Activated T-helper 2 cell treated with anti-CD3 and anti-CD28 coated beads, Interferon-gamma antibody, Interleukin-2, Interleukin-4, amounts not matched to agents 10 μg/mL and 5 μg/mL and 100 μg/mL, durations not matched to agents 14 hours and 24 hours and 36 hours (primary cell): ENCODE measurements at places on chromosomes 16 and 17. TPM values are rescaled to one million over a fixed set of nuclear protein-coding genes. Genes with fewer than 3 reads are reported as not detected.

MIF4GD gene
- total RNA-seq: 50.5 and 51.5 TPM in 2 replicates

TVP23A gene
- total RNA-seq: 0.05 TPM in 1 of 2 replicates, not detected in the other

PLK1 gene
- 71.6 and 75.3 TPM in 2 replicates for total RNA-seq

CACNG5 gene
- total RNA-seq: not detected in 2 replicates

ADAP2 gene
- 0.80 and 2.0 TPM in 2 replicates for total RNA-seq

TMEM238L gene
- total RNA-seq: not detected in 2 replicates

ADPRM gene
- 10.3 and 10.5 TPM in 2 replicates for total RNA-seq

HEATR9 gene
- total RNA-seq: 0.14 and 0.16 TPM in 2 replicates

KCTD13 gene
- total RNA-seq: 39.7 and 47.5 TPM in 2 replicates

DNA sequence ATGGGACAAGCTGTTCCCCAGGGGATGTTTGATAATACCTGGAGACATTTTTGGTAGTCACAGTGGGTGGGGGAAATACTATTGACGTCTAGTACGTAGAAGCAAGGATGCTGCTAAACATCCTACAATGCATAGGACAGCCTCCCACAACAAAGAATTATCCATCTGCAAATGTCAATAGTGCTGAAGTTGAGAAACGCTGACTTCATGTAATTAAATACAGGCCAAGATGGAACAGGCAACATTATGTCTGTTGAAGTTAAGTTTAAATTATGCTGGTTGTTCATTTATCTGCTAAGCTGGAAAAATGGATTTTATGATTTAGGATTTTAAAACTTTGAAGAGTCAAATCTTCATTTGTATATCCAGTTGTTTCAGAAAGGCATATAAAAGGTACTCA, 341.2 kb upstream of the DYNLRB2 start:
- no peak overlapping the region for H3K4me3 ChIP-seq
- DNase-seq: no peak
- no peaks in the 10 kb centered on the region for H3K36me3 ChIP-seq
- no peak overlapping the region for H3K27ac ChIP-seq

- no peak overlapping the region for H3K4me3 ChIP-seq
- no peaks in the 10 kb centered on the region for H3K36me3 ChIP-seq
- DNase-seq: no peak
Observed at GRCh38 chr17:33944412-33944811, 310.7 kb upstream of the CCL2 start.

DNA sequence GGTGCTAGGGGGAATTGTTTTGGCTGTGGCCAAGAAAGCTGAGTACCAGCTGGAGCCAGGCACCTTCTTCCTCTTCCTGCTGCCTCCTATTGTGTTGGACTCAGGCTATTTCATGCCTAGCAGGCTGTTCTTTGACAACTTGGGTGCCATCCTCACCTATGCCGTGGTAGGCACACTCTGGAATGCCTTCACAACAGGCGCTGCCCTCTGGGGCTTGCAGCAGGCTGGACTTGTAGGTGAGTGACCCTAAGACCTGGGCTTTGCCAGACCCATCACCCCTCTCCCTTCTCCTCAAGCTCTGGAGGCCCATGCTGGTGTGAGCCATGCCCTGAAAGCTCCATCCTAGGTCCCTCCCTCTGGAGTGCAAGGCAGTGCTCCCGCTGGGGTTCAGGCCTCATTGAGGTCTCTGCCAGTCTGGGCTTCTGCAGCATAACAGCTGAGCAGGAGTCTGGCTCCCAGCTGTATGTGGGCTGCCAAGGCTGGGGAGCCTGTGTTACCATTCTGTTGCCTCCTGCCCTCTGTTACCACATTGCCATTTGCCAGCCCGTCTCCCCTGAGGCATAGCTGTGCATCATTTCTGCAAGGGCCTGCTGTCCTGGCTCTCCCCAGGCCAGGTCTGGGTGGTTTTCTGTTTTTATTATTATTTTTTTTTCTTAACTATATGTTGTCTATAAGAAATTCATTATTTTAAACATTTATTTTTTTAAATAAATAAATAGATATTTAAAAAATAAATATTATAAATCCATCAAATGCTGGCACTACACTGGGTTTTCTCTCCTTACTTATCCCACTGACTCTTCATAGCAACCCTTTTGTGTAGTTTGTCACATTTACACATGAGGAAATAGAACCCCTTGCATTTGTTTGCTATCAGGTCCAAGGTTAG, 4.1 kb downstream of the SLC9A5 start:
- no peak overlapping the region for H3K4me3 ChIP-seq
- peaks cover 12% of the 10 kb centered on the region for H3K27me3 ChIP-seq
- no peak overlapping the region for H3K27ac ChIP-seq
- H3K4me1 ChIP-seq: peaks cover 15% of the 10 kb centered on the region

DNA sequence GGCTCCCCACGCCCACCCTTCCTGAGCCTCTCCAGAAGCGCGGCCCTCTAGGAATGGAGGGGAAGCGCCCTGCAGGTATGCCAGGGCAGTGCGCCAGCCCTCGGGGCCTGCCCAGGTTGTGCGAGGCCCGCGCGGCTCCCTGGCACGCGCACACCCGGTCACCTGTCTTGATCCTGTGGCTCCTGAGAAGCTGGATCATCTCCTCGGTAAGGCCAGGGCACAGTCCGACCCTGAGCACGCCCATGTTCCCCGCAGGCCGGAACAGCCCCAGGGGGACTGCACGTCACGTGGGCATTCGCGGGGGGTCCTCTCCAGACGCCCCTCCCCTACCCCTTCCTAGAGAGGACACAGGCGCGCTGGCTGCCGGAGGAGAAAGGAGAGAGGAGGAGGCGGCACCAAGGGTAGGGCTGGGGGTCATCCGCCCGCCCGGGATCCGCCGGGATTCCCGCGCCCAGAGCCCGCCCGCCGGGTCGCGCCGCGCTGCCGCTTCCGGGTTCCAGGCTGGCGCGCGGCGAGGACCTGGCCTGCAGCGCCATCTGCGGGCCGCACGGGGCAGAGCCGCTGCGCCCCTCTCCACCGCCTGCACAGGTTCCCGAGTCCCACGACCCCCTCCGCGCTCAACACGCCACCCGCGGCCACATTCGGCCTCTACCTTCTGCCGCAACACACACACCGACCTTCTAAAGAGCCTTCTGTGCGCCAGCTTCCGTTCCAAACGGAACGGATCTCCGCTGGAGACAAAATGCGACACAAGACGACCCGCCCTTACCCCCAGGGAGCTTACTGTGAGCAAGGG, at the start of gene RAD51D:
Gene RAD51D (minus strand): TSS at position 491 of the 796 bp plus-strand sequence. CDS start 247 bp downstream, at position 244.
- peak within 1 kb of the TSS; percentile 94 for H3K4me3 ChIP-seq
- DNase-seq: peak; percentile 75
- peak within 1 kb of the TSS; percentile 89 for H3K27ac ChIP-seq
- H3K36me3 ChIP-seq: peaks cover 26% of the 10 kb centered on the region
- H3K27me3 ChIP-seq: peaks cover 1% of the 10 kb centered on the region

- peaks cover 8% of the 10 kb centered on the region for H3K4me1 ChIP-seq
- H3K4me3 ChIP-seq: no peak overlapping the region
- H3K36me3 ChIP-seq: no peaks in the 10 kb centered on the region
- H3K27ac ChIP-seq: no peak overlapping the region
- H3K27me3 ChIP-seq: peaks cover 6% of the 10 kb centered on the region
- no peak for DNase-seq
Observed at GRCh38 chr16:15830832-15831451, 25.9 kb downstream of the MYH11 start.

- H3K4me1 ChIP-seq: peaks cover 2% of the 10 kb centered on the region
- DNase-seq: no peak
Observed at GRCh38 chr17:76467809-76468633, 618 bp downstream of the AANAT start.

DNA sequence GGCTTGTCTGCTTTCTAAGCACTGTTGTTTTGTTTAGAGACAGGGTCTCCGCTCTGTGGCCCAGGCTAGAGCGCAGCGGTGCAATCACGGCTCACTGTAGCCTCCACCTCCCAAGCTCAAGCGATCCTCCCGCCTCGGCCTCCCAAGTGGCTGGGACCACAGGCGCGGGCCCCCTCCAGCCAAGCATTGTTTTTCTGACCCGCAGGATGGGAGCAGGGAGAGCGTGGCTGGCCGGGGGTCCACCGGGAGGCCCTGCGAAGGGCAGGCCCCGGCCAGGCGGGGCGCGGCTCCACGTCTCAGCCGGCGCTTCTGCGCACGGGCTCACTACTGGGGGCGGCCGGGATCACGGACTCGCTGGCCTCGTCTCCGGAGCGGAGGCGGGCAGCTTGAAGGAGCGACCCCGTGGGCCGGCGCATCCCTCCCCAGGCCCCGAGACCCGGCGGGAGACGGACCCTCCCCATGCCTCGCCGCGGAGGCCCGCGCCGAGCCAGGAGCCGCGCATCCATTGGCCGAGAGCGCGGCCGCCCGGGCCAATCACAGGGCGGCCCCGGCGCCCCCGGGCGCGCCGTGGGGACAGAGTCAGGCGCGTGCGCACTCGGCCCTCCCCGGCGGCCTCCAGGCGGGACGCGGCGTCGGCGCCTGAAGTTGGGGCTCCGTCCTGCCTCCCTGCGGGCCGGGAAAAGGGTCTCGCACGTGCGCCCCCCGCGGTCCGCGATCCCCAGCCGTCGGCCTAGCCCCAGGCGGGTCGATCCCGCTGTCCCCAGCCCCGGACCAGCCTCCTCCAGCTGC, 24.9 kb downstream of the ACTG1 start:
- no peaks in the 10 kb centered on the region for H3K36me3 ChIP-seq
- DNase-seq: peak; percentile 73
- H3K27me3 ChIP-seq: peaks cover 6% of the 10 kb centered on the region
- H3K4me1 ChIP-seq: peaks cover 18% of the 10 kb centered on the region
- peak overlapping the region; percentile 55 for H3K27ac ChIP-seq

DNA sequence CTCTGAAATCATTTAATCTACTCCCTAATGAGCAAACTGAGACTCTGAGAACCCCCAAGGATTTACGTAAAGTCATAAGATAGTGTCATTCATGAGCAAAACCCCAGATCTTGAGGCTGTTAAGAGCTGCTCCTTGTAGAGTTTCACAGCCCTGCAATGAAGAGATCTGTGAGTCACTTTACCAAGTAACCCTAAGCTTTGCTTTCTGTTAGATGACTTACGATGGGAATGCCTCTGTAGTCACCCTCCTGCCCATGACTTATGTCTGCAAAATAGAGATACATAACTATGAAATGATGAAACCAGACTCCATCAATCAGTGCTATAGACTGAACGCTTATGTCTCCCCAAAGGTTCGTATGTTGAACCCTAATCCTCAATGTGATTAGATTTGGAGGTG, 117.7 kb downstream of the HS3ST3A1 start:
- H3K27me3 ChIP-seq: no peaks in the 10 kb centered on the region
- H3K27ac ChIP-seq: no peak overlapping the region
- DNase-seq: no peak
- H3K4me3 ChIP-seq: no peak overlapping the region
- H3K36me3 ChIP-seq: no peaks in the 10 kb centered on the region

DNA sequence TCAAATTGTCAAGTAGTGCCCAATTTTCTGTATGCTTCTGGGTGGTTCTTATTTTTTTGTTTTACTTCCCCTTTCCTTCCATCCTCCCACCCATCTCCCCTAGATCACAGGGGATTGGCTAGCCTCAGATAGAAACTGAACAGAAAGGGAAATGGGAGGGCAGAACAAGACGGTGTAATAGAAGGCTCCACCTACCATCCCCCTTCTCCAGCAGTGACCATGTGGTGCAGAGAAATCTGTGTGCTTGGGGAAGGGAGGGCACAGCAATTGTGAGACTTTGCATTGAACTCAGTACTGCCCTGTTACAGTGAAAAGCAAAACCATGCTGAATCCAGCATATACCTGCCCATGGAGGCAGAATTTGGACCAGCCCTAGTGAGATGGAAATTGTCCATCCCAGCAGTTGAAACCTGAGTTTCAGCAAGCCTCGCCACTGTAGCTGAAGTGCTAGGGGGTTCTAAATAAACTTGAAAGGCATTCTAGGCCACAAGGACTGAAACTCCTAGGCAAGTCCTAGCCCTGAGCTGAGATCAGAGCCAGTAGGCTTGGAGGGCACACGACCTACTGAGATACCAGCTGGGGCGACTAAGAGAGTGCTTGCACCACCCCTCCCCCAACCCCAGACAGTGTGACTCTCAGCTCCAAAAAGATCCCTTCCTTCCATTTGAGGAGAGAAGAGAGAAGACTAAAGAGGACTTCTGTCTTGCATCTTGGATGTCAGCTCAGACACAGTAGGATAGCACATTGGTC, 5.2 kb downstream of the SLFN11 start:
- H3K27ac ChIP-seq: no peak overlapping the region
- DNase-seq: no peak
- peaks cover 63% of the 10 kb centered on the region for H3K4me1 ChIP-seq
- peak overlapping the region; percentile 5 for H3K4me3 ChIP-seq

DNA sequence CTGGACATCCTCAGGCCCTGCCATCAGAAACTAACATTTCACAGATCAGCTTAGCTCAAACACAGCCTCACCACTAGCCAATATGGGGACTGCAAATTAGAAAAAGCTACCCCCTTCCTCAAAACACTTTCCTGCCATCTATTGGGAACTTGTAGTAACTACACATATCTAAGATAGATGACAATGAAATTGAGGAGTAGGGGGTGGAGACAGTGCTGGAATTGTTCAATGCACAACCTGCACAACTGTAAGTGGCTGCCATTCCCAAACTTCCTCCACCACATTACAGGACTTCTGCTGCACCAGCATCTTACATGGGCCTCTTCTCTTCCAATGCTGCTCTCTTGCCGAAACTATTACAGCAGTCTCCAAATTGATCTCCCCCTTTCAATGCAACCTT, 21.9 kb downstream of the AIPL1 start:
- H3K4me1 ChIP-seq: no peaks in the 10 kb centered on the region
- no peak overlapping the region for H3K4me3 ChIP-seq
- no peaks in the 10 kb centered on the region for H3K36me3 ChIP-seq
- no peak for DNase-seq
- H3K27me3 ChIP-seq: peaks cover 5% of the 10 kb centered on the region
- H3K27ac ChIP-seq: no peak overlapping the region

DNA sequence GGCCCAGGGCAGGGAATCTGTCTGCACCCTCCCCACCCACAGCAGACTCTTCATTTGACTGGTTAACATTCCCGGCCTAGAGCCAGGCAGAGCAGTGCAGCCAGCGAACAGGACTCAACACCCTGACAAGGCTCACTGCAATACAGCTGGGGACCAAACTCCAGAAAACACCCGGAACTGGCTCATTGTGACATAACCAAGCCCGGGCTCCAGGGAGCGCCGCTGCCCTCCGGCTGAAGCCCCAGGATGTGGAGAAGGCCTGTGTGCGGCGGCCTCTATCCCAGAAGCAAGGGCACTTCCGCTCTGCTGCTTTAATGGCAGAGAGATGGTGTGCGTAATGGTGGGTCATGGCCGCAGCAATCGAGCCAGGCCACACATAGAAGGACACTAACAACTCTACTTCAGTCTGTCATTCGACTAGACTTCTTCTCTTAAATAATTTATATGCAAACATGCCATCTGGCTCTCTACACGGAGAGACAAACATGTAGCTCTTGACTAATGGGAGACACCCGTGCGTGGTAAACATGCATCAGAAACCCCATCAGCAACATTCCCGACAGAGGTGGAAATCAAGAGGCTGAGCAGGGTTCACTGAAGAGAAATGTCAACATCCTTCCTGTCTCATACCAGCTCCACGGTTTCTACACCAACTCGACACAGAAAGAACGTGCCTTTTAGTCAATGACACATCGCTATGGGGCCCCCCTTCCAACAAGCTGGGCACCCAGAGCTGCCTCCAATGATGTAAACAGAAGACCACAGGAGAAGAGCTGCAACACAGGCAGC, 18.0 kb downstream of the KLHDC4 start:
- DNase-seq: no peak
- peaks cover 2% of the 10 kb centered on the region for H3K4me1 ChIP-seq
- H3K27me3 ChIP-seq: no peaks in the 10 kb centered on the region
- H3K27ac ChIP-seq: no peak overlapping the region
- H3K4me3 ChIP-seq: no peak overlapping the region
- H3K36me3 ChIP-seq: peaks cover 62% of the 10 kb centered on the region

GRCh38 chr16:27398894-27399853, 2.8 kb upstream of the IL21R start:
- H3K27me3 ChIP-seq: no peaks in the 10 kb centered on the region
- DNase-seq: no peak
- peaks cover 37% of the 10 kb centered on the region for H3K36me3 ChIP-seq

GRCh38 chr17:50330151-50330775, 15.7 kb upstream of the XYLT2 start:
- H3K4me3 ChIP-seq: no peak overlapping the region
- H3K4me1 ChIP-seq: peaks cover 47% of the 10 kb centered on the region
- peak overlapping the region; percentile 88 for H3K27ac ChIP-seq
- H3K27me3 ChIP-seq: no peaks in the 10 kb centered on the region
- H3K36me3 ChIP-seq: no peaks in the 10 kb centered on the region
